ENCODE measurements at places on chromosomes 7 and 10. TPM values are rescaled to one million over a fixed set of nuclear protein-coding genes. Genes with fewer than 3 reads are reported as not detected.

GRCh38 chr7:66638309-66639099, 9.8 kb downstream of the KCTD7 start:
- DNase-seq = no peak

Gene RBP3
- not detected for total RNA-seq

DNA sequence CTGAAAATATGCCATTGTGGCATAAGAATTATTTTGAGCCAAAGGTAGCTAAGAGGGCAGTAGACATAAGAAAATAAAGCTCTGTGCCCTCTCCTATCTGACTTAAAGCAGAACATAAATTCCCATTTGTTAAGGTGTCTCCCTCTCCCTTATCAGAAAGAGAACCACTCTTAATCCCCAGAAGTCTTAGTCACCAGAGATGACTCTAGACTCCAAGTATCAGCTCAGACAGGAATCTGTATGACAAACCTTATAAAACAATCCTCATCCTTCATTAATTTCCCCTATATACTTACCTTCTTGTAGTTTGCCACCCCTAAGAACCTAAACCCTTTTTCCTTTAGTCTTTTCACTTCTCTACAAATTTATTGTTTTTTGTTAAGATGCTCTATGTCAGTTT, 21.8 kb upstream of the PIP4K2A start:
- DNase-seq = no peak

Gene H2BK1
- total RNA-seq = not detected

DNA sequence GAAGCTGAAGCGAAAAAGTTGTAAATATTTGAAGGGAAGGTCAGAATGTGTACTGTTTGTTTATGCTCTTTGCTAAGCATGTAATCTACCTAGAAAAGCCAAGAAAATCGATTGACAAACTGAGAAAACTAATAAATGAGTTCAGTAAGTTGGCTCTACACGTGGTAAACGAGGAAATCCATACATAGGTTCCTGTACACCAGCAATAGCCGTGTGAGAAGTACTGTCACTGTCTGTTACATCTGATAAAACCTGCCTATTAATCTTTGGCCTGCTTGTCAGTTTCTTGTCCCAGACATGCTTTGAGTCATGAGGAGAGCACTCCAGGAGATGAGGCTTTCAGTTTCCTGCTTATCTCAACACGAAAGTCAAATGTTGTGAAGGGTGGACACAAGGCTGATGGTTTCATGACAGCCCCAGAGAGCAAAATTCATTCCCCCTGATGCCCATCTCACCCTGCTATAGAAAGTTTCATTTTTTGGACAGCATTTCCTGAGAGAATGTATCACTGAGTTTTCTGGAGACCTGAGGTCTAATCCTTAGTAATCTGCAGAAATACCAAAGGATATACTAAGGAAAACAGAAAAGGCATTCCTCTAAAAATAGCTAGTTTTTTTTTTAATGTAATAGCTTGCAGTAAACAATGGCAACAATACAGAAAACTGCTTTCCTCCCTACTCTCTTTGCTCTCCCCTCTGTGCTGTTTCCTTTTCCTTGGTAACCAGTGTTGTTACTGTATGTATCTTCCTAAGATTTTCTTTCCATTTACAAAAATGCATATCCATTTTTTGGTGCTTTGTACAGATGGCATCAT, 18.8 kb downstream of the BMPR1A start:
- no peak for DNase-seq
